T-helper 17 cell (primary cell): ENCODE measurements at places on chromosomes 5 and 9. TPM values are rescaled to one million over a fixed set of nuclear protein-coding genes. Genes with fewer than 3 reads are reported as not detected.

Gene ENHO
- total RNA-seq = 1.4 TPM

Gene DDX4
- not detected for total RNA-seq

Gene CCNO
- not detected for total RNA-seq

Gene FABP6
- not detected for total RNA-seq

Gene MZB1
- total RNA-seq = 2.2 TPM

Gene CCDC171
- total RNA-seq = 0.52 TPM

Gene SPINK7
- total RNA-seq = not detected

Gene GPSM1
- 10.8 TPM for total RNA-seq

Gene SLC23A1
- not detected for total RNA-seq

Gene TXNDC8
- not detected for total RNA-seq

Gene POC5
- total RNA-seq = 11.1 TPM

DNA sequence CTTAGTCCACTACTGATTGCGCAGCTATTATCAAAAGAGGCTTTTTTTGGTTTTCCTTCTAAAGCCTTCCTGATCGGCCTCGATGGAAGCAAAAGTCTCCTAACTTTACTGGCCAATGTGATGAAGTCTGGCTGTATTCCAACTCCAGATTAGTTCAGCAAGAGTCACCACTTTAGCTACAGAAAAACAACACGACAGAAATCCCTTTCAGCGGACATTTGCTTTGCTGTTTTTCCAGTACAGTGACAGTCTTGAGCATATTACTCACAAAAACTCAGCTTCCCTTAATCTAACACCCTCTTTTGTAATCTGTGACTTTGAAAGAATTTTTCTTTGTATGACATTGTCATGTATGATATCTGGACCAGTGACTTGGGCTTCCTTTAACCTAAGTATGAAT is 95.7 kb downstream of the HOMER1 start:
- no peak for DNase-seq

GRCh38 chr9:89425921-89426383 is 72.0 kb downstream of the SEMA4D start:
- DNase-seq = no peak

DNA sequence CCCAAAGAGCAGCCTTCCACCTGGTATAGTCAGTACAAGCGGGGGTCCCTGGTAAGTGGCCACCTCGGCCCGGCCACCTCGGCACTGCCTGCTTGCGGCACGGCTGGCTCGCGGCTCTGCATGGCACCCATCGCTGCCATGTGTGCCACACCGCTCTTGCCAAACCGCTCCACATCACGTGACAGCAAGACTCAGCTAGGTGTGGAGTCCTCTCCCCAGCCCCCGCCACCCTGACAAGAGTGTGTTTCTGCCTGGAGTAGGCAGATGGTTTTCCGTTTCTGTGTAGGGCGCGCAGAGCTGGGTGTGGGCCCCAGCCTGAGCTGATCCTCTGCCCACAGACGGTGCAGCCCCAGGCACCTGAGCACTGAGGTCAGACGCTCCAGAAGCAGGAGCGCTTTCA is 50.5 kb upstream of the FCN2 start:
- DNase-seq = no peak

DNA sequence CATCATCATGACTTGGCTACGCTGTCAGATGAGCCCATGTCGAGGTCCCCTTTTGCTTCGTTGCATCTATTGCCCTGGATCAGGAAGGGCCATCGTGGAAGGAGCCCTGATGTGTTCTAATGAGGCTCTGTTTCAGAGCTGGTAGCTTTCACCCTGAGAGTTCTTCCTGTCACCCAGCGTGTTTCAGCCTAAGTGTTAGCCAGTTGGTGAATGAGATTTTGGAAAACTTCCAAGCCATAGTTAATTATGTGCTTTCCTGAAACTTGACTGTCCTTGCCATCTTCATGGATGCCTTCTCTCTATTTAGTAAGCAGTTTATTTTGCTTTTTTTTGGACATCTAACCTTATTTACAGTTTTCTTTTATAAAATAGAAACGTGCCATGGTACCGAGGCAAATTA is 1695.4 kb upstream of the WWC1 start:
- no peak for DNase-seq

GRCh38 chr9:112278152-112278551 is 55.3 kb downstream of the PTBP3 start:
- no peak for DNase-seq

DNA sequence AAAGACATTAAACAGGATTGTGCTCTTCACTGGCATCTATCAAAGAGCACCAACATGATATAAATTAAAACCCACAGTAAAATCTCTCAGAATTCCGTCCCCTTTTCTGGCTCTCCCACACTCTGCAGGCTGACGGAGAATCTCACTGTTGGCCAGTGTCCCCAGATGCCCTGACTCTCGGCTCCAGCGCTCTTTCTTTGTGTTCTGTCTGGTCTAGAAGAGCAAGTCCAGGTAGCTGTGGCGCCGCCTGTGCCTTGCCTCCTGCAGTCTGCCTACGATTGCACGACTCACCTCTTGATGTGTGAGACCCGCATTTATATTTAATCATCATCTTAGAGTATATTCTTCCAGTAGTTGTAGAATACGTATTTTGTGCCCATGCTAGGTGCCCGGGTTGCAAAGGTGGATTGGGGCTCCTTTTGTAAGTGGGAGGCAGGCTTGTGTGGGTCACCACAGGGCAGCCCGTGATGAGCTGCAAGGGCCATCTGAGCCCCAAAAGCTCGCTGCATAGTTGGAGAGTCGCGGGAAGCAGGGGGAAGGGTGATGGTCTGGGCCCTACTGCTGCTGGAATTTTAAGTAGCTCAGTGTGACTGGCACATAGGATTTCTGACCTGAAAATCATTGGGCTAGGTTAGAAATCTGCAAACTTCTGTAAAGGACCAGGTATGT is 55.6 kb downstream of the EHMT1 start:
- DNase-seq = no peak

DNA sequence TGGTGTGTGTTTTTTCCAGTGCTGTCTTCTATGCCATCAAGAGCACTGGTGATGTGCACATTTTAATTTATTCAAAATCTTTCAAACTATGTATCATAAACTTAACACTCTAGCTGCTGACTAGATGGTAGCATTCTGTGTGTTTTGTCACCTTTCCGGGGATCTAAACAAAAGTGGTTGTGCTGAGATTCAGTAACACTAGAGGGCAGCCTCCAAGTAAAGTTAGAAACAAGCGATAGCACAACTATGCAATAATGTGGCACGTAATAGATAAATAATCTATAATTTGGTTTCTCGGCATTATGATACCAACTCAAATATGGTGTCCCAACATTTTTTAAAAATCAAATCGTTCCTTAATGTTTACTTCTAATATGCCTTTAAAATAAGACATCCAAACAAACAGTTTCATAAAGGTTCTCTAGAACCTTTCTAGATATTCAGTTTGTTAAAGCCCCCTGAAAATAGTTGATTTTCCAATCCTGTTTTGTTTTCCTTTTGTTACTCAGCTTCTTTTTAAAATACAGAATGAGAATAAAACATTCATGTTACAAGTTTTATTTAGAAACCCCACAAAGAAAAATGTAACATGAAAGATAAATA is 16.9 kb downstream of the SEMA6A start:
- DNase-seq = no peak

DNA sequence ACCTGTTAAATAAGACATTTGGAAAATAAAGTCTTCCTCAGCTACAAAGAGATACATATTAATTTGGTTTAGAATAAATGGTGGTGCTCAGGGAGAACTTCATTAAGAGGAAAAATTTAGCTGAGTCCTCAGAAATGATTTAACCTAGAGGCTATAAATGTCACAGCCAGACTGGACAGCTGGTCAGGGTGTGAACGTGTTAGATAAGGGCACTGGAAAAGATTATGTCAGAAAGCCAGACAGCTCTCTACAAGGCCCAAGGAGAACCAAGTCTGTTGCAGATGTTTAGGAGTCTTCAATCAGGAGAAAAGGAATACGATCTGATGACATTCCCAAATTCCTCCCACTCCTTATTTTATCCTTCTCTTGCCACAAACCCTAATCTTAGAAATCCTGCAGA is 265.2 kb downstream of the MAT2B start:
- no peak for DNase-seq

DNA sequence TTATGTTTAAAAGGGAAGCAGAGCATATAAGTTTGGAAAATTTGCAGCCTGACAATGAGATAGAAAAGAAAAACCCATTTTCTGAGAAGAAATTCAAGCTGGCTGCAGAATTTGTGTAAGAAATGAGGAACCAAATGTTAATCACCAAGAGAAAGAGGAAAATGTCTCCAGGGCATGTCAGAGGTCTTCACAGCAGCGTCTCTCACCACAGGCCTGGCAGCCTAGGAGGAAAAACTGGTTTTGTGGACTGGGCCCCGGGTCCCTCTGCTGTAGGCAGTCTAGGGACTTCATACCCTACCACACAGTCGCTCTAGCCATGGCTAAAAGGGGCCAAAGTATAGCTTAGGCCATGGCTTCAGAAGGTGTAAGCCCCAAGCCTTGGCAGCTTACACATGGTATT is 32.1 kb upstream of the HSD17B4 start:
- DNase-seq = no peak

GRCh38 chr5:167982-168660 is 23.2 kb upstream of the LRRC14B start:
- DNase-seq = no peak

- DNase-seq = no peak
Measured at GRCh38 chr5:173557123-173557903, 59.1 kb downstream of the BOD1 start.

- DNase-seq = no peak
Measured at GRCh38 chr5:61087921-61088320, 74.3 kb downstream of the SMIM15 start.

- DNase-seq = no peak
Measured at GRCh38 chr5:119367502-119368237, 11.9 kb downstream of the TNFAIP8 start.

- DNase-seq = no peak
Measured at GRCh38 chr5:159052401-159053011, 47.2 kb downstream of the EBF1 start.

DNA sequence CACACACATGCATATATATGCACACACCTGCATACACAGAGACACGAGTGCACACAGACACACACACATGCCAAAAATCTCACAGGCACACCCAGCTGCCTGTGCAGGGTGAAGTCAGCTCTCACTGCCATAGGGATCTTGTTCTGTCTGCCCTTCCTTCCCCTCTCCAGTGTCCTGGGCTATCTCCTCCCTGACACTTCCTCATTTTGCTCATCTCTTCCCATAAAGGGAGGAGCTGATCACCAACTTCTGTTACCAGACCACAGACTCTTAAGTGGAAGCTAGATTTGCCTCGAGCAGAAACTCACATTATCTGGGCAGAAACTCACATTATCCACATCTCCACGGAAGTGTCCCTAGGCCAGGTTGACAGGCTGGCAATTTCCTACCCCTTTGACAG is 28.7 kb downstream of the LCP2 start:
- no peak for DNase-seq

- DNase-seq = no peak
Measured at GRCh38 chr9:85554349-85554748, 187.4 kb downstream of the AGTPBP1 start.

DNA sequence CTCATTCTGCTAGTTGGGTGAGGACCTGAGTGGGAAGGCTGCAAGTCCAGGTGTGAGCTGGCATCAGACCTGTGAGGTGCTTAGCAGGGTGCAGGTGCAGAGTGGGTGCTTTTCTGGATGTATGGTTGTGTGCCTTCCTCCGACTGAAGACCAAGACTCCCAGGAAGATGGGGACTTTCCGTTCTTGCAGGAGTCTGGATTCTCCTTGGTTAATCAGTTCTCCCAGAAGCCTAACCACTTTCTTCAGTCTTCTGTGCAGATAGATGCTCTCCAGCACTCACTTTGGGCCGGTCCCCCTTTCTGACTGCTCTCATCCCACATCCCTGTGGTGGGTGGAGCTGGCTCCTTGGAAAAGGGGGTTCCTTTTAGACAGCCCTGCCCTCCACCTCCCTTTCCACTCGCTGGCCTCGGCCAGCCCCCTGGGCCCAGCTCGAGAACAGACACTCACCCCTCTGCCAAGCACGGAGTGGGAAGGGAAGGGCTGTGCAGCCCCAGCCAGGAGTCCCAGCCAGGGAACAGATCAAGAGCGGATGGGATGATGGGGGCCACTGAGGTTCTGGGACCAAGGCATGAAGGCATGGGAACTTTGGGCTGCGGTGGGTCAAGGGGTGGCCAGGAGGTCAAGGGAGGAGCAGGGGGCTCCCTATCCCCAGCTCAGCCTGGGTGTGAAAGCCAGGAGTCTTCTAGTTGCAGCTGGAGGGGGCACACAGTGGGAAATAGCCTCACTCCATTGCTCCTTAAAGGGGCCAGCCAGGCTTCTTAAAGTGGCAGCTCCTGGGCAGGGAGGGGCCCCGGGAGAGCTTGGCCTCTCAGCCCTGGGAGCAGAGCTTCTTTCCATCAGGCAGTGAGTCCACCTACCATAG is 62.4 kb downstream of the FGF18 start:
- no peak for DNase-seq

GRCh38 chr9:94135222-94135621 is 51.0 kb downstream of the PTPDC1 start:
- DNase-seq = no peak

DNA sequence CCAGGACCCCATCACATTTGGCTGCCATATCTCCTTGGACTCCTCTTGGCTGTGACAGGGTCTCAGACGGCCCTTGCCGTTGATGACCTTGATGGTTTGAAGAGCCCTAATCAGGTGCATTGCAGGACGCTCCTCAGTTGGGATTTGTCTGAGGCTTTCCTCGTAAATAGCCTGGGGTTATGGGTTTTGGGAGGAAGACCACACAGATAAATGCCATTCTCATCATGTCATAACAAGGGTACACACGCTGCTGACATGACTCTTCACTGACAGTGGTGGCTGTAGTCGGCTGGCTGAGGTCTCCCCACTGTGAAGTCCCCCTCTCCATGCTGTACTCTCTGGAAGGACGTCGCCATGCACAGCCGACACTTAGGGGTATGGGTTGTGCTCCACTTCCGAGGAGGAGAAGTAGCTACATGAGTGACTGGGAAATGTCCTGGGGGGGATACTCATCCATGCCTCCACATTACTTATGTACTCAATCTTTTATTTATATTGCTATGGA is 42.9 kb upstream of the SPTLC1 start:
- DNase-seq = no peak

- DNase-seq = no peak
Measured at GRCh38 chr9:26520141-26520540, 372.5 kb downstream of the CAAP1 start.

DNA sequence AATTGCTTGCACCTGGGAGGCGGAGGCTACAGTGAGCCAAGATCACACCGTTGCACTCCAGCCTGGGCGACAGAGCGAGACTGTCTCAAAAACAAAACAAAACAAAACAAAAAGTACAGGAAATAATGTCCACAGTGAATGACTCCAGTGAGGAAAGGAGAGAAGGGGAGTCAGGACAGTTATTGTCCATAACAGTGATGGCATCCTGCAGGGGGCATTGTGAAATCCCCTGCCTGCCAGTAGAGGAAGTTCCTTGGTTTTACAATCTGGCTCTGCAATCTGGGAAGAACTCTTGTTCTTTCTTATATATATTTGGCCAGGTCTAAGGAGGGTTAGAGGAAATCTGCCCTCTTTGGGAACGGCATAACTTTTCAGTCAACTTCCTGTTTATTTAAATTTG is 8.2 kb downstream of the SH3GL2 start:
- no peak for DNase-seq

GRCh38 chr5:60677850-60678664 is 21.9 kb downstream of the DEPDC1B start:
- no peak for DNase-seq
